Ecto neural progenitor cell (in vitro differentiated cells): ENCODE measurements at places on chromosomes 2 and 18.
A peak's percentile ranks its signal among the peaks of the same experiment; 100 is the strongest.

DNA sequence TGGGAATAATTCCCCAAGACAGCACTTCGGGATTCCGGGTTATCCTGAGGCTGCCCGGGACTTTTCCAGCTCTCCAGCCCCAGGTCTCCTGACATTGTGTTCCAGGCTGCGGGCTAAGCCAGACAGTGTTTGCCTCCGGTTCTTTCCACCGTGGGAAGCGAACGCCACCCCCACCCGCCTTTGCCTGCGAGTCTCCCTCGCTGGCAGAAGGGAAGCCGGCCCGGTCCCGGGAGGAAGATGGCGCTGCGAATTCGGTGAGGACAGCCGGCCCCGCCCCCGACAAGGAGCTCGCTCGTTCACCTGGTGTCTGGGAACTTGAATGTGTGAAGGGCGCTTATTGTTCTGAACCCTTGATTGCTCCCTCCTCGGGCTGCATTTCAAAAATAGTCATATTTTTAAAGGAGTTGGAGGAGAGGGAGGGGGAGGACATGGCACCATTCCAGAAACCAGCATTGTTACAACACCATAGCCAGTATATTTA, 2.9 kb downstream of the LRATD1 start:
- peak; percentile 74 for DNase-seq

GRCh38 chr18:77055429-77056300, 76.9 kb downstream of the MBP start:
- DNase-seq = no peak

GRCh38 chr2:64548761-64549160, 24.6 kb downstream of the AFTPH start:
- DNase-seq = no peak

DNA sequence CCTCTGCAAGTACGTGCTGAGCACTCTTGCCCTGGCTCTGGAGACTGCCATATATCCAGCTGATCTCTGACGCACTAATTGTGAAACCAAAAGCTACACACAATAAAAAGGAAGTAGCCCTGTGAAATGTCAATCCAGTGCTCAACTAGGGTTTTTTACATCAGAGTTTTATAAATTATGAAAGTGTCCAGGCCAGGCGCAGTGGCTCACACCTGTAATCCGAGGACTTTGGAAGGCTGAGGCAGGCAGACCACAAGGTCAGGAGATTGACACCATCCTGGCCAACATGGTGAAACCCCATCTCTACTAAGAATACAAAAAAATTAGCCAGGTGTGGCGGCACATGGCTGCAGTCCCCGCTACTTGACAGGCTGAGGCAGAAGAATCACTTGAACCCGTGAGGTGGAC, 24.5 kb upstream of the PEX13 start:
- DNase-seq = no peak

DNA sequence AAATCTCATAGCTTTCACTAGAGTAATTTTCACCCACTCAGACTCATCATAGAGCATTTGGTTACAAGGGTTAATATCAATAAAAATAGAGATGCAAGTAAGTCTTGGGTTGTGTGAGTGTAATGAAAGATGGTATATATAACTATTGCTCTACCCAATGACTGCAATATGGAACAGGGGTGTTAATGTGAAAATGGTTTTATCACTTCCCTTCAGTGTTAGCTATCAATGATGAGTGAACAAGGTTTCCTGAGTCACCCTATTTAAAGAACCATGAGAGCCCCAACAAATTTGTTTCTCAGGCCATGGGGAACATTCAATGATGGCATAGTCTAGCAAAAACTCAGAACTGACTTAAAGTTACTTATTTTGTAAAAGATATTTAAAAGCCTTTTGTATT, 1133.6 kb upstream of the ZEB2 start:
- no peak for DNase-seq

DNA sequence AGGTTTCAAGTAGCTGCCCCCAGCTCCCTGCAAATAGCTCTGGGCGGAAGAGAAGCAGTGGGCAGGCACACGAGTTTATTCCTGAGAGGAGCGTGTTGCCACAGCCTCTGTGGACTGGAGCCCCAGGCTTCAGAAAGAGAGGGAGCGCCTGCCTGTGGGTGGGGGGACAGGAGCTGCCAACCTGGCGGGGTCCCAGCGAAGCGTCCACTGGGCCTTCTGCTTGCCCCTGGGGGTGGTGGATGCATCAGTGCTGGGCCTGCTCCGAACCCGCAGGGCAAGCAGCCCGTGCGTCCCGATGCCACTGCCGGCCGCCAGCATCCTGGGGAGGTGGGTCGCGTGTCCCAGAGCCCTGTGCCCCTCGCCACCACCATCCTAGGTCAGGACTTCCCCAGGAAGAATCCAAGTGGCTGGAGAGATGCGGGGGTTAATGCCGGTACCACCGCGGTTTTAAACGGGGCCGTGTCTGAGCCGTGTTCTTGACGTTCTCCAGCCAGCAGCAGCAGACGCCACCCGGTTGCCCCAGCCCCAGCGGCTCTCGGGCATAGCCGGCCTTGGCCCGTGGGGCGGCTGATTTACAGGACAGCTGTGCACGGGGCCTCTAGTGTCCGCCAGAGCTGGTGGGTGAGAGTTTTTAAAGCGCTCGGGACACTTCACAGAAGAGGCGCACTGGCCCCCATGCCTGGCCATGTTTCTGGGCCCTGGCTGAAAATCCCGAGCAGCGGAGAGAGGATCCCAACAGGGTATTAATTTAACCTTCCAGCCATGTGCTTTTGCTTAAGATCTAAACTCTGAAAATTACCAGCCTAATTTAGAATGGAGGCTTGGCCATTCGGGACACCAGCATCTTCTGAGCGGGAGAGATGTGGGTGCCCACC, 84.7 kb downstream of the NFATC1 start:
- no peak for DNase-seq

DNA sequence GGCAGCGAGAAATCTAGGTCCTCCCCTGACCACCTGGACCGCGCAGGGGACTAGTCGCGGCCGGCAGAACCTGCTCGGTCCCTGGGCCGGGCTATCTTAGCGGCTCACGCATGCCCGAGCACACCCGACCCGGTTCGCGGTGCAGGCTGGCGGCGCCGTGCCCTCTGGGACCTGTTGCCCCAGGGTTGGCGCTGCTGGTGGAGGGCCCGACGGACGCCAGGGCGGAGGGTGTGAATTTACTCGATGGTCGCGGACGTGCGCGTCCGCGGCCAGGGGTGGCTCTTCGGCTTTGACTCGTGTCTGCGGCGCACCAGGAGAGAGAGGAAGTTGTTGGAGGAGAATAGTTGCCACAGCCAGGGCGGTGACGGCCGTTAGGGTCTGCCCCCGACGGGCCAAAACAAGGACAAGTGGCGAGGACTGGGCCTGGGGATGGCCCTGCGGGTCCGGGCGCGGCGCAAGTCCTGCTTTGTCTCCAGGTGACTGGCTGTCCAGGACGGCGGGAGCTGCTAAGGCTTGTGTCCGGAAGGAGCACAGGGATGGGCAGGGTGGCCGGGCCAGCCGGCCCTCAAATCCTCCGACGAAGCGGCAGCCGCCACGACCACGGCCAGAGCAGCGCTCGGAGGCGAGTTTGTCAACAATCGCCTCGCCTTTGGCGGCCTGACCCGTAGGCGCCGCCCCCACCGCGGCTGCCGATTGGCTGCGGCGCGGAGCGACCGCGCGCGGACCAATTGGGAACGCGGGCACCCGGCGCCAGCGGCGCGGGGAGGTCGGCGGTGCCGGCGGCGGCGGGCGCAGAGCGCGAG, 1.3 kb downstream of the BCL2L11 start:
- DNase-seq = peak; percentile 95

GRCh38 chr2:61262699-61263098, 100.7 kb downstream of the C2orf74 start:
- DNase-seq = no peak

DNA sequence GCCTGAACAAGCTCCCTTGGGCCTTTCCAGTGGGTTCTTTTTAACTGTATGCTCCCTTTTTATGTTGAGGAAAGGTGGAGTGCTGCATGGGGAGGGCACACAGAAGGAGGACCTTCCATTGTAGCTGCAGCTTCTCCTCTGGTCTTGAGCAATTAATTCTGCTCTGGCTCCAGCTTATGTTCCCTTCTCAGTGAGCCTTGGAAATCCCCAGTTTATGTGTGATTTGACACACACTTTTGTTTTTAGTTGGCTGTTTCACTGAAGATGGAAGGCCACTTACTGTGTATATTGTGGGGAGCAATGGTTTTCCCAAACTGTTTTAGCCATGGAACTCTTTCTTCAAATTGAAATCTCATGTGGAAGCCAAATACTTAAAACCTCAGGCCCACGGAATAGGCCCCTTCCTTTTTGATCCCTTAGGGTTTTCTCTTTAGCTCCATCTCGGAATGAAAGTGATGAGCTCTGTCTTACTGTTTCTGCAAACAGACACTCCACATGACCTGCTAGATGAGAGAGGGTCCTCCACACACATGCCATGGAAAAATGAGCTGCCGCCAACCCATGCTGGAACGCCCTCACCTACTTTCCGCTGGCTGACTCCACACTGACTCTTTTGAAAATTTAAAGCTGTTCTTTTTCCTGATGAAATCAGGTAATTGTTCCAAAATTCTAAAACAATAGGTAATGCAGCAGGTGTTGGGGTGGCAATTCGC, 280.9 kb upstream of the SIX2 start:
- DNase-seq = no peak

- no peak for DNase-seq
These were observed 21.9 kb downstream of the MC2R start for GRCh38 chr18:13893418-13893760.

GRCh38 chr2:115833196-115833595, 1390.8 kb downstream of the DPP10 start:
- no peak for DNase-seq

DNA sequence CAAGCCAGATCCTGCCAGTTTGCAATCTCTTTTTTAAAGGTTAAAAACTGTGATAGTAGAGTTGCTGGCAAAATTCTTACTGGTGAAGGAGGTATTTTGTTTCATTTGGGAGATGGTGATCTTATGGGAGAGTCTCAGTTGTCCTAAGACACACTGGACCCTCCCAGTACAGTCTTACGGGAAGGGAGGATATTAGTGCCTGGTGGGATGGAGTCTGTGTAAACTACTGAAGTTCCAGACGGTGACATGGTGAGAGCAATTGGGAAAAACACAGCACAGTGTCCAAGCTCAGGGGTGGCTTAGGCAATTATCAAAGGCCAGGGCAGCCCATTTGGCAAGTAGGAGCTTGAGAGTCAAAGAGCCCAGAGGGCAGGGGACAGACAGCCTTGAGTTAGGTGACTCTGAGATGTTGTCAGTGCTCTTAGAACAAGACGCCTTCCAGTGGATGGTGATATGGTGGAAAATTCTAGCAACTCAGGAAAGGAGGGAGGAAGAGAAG, 143.7 kb upstream of the CCDC68 start:
- DNase-seq = no peak

GRCh38 chr18:360676-361075, 92.8 kb upstream of the THOC1 start:
- no peak for DNase-seq

DNA sequence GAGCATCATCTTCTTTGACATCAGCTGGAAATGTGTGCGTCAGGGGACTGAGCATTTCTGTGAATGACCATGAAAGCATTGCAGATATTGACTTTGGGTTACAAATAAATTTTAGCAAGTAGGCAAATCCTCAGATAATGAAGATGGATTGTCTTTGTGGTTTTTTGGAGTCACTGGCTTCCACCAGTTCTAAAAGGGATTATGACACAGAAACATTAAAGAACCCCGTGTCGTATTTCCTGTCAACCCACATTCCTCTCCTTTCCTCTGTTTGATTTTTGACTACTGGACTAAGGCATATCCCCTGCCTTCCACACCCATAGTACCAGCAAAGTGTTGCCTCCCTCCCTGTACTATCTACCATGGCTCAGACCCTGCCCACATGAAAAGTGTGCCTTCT, 268.1 kb downstream of the MYO3B start:
- DNase-seq = no peak

GRCh38 chr18:54440292-54440691, 82.6 kb downstream of the C18orf54 start:
- DNase-seq = no peak

DNA sequence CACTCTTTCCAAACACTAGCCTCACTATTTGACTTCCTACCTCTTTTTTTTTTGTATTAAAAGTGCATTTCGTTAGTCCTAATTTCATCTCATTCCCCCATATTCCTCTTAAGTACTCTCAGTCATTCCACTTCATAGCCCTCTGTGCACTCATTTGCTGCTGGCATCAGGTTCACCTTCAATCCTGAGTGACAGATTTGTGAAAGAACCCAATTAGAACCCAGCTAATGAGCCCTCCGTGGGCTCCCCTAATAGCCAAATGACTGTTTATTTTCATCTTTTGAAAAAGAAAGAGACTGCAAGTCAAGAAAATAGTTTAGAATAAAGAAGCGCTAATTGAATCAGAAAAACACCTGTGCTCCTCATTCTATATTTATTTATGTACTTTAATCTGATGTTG, 512.1 kb upstream of the LRATD1 start:
- no peak for DNase-seq

GRCh38 chr2:225309516-225309915, 90.0 kb upstream of the NYAP2 start:
- no peak for DNase-seq

- DNase-seq = peak; percentile 74
These were observed 673 bp downstream of the PCBP1 start for GRCh38 chr2:70087702-70088597.

DNA sequence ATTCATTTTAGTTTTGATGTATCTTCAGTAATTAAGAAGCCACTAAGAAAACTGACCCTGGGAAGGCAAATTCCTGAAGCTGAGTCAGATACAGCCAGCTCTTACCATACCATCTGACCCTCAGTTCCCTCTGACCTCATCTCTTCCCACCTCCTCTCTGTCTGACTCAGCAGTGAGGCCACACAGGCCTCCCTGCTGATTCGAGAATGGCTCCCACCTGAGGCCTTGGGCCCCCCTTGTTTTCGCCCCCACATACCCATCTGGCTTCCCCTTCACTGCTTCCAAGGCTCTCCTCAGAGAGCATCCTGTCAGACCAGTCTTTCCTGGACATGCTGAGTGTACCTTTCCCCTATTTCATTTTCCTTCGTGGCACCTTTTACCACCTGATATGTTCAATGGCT, 71.0 kb upstream of the CYP1B1 start:
- no peak for DNase-seq

DNA sequence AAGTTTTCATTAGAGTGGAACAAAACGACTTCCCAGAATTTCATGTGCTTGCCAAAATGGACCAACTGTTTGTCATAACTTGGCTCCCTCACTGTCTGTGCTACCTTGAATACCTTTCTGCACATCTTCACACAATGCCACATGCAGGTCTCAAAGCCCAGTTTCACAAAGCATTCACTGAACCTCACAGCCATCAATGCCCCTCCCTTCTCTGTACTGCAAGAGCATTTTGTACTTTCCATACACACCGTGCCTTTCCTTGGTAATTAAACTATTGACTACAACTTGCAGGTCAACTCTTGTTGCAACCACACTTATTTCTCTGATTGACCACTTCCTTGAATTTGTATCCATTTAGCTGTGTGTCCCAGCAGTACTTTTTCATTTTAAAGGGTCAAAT, 50.5 kb downstream of the PAX3 start:
- no peak for DNase-seq

GRCh38 chr18:48391868-48392267, 17.3 kb downstream of the ZBTB7C start:
- DNase-seq = peak; percentile 19

DNA sequence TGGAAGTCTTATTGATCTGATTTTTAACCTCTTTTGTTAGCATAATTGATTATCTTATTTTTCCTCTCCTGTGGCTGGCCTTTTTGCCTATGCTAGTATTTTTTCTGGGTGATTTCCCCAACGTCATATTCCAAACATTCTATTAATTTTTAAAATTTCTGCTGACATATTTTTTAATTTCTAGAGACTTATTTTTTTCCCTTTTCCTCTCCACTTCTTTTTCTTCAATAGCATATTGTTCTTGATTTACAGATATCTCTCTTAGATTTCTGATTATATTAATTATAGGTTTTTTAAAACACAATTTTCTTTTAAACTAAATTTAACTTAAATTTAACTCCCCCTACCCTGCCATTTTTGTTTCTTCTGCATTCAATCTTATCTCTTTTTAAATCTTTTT, 47.2 kb upstream of the NR4A2 start:
- no peak for DNase-seq
